ENCODE measurements at places on chromosomes 4 and X. TPM values are rescaled to one million over a fixed set of nuclear protein-coding genes. Genes with fewer than 3 reads are reported as not detected.

GRCh38 chrX:21171181-21171580, 203.0 kb upstream of the CNKSR2 start:
- DNase-seq = no peak
- H3K36me3 ChIP-seq = no peaks in the 10 kb centered on the region
- no peak overlapping the region for H3K27ac ChIP-seq

Gene ARX
- not detected for total RNA-seq

Gene RHOH
- total RNA-seq = 87.5 TPM

GRCh38 chr4:108590776-108591175, 29.6 kb upstream of the RPL34 start:
- no peak overlapping the region for H3K4me3 ChIP-seq
- H3K27me3 ChIP-seq = no peaks in the 10 kb centered on the region
- no peaks in the 10 kb centered on the region for H3K4me1 ChIP-seq
- peaks cover 12% of the 10 kb centered on the region for H3K36me3 ChIP-seq
- no peak overlapping the region for H3K27ac ChIP-seq

Gene TLL1
- total RNA-seq = not detected

DNA sequence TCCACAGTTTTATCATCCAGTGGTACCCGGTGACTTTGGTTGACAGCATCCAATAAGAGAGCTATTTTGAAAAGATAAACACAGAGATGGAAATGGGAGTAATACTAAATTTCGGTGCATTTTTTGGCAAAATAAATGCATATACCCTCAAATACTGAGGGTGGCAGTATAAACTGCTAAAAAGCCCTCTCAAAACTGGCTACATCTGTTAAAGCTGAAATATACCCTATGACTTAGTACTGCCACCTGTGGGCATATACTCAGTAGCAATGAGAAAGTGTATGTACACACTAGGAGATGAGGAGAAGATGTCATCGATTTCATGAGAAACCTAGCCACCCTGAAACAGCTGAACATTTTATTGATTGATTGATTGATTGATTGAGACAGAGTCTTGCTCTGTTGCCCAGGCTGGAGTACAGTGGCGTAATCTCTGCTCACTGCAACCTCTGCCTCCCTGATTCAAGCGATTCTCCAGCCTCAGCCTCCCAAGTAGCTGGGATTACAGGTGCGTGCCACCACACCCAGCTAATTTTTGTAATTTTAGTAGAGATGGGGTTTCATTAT, 12.2 kb upstream of the TMEM128 start:
- no peak overlapping the region for H3K4me3 ChIP-seq
- DNase-seq = no peak
- H3K27ac ChIP-seq = no peak overlapping the region
- H3K36me3 ChIP-seq = no peaks in the 10 kb centered on the region

DNA sequence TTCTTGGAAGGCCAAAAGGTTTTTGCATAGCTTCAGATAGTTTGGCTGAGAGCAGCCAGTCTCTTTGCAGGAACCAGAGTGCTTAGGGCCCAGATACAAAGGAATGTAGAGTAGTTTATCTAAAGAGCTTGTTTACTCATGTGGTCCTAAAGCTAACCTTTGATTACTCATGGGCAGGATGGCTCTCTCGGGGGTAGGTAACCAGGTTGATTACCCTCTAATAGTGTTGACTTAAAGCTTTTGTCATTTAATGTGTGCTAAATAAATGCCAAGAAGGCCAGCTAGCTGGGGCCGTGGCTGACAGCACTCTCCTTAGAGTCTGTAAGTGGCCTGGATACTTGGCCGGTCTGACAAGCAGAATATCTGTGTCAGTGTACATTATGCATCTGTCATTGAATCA, 69.7 kb upstream of the MAGEB16 start:
- H3K36me3 ChIP-seq = no peaks in the 10 kb centered on the region
- H3K27me3 ChIP-seq = no peaks in the 10 kb centered on the region
- H3K4me3 ChIP-seq = no peak overlapping the region
- DNase-seq = no peak

- no peaks in the 10 kb centered on the region for H3K36me3 ChIP-seq
- no peak overlapping the region for H3K27ac ChIP-seq
- DNase-seq = no peak
- H3K27me3 ChIP-seq = peaks cover 2% of the 10 kb centered on the region
- peaks cover 15% of the 10 kb centered on the region for H3K4me1 ChIP-seq
- H3K4me3 ChIP-seq = no peak overlapping the region
Observed at GRCh38 chrX:40102393-40103381, 4.9 kb upstream of the BCOR start.

Gene RXFP1
- total RNA-seq = not detected

GRCh38 chr4:7860600-7861163, 79.0 kb downstream of the AFAP1 start:
- H3K4me1 ChIP-seq = peaks cover 44% of the 10 kb centered on the region
- no peak for DNase-seq

Gene TMEM156
- 10.2 TPM for total RNA-seq

DNA sequence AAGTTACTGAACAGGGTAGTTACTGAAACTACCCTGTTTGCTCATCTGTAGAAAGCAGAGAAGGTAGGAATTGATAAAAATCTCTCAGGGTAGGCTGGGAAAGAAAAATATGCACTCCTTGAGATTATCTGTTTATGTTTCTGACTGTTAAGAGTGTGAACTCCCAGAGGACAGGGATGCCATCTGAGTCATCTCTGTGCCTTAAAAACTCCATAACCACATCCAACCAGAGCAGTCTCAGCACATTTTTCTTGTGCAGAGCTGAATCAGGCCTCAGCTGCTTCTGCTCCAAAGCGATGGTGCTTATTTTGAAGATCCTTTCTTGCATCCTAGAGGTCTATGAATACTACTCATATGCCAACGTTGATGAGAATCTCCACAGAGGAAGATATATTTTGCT, 9.9 kb downstream of the CENPVL3 start:
- no peak overlapping the region for H3K4me3 ChIP-seq
- no peaks in the 10 kb centered on the region for H3K36me3 ChIP-seq
- no peak overlapping the region for H3K27ac ChIP-seq
- DNase-seq = no peak
- peaks cover 5% of the 10 kb centered on the region for H3K27me3 ChIP-seq

DNA sequence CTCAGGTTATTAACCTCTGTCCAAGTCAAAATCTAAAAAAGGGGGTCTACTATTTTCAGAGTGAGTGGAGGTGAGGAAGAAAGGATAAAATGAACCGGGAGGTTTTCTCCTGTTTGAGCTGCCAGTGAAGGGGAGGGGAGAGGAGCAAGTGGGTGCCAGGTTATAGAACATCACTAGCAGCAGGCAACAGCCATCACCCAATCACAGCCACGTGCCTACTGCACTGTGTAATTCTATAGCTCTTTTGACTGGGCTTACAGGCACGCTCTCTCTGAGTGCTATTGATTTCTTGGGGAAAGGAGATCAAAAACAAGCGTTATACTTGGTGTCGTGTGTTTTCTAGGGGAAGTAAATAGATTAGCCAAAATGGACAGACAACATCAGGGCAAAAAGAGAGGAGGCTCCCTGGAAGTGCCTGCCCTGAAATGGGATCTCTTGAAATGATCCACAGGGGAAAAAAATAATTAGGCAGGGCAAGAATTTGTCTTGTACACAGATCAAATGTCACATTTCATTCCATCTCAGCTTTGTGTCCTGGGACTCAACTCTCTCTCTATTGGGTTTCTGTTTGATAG, 300.5 kb upstream of the LCORL start:
- peaks cover 16% of the 10 kb centered on the region for H3K27me3 ChIP-seq
- H3K27ac ChIP-seq = no peak overlapping the region
- DNase-seq = no peak
- no peaks in the 10 kb centered on the region for H3K36me3 ChIP-seq
- no peaks in the 10 kb centered on the region for H3K4me1 ChIP-seq
- no peak overlapping the region for H3K4me3 ChIP-seq

Gene ADH7
- total RNA-seq = not detected

DNA sequence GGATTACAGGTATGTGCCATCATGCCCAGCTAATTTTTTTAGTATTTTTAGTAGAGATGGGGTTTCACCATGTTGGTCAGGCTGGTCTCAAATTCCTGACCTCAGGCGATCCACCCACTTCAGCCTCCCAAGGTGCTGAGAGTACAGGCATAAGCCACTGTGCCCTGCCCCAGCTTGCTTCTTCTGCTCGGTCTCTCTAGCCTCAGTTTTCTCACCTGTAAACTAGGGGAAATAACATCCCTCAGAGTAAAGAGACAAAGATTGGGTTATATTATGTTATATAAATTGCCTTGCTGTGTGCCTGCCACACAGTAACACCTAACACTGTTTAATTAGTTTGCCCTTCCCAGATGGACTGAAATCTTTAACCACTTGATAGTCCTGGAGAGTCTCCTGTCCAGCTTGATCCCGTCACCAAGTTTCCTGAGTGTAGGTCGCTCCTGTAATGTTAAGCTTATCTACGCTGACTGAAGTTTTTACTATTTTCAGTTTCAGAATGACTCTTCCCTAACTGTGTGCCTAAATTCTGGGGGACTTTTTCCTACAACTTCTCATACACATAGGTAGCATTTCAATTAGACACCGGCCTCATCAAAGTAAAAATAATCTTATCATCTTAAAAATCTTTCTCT, 412.7 kb upstream of the TENM3 start:
- DNase-seq = no peak
- no peaks in the 10 kb centered on the region for H3K27me3 ChIP-seq
- H3K4me1 ChIP-seq = no peaks in the 10 kb centered on the region
- H3K36me3 ChIP-seq = no peaks in the 10 kb centered on the region

Gene PTPN13
- total RNA-seq = not detected

DNA sequence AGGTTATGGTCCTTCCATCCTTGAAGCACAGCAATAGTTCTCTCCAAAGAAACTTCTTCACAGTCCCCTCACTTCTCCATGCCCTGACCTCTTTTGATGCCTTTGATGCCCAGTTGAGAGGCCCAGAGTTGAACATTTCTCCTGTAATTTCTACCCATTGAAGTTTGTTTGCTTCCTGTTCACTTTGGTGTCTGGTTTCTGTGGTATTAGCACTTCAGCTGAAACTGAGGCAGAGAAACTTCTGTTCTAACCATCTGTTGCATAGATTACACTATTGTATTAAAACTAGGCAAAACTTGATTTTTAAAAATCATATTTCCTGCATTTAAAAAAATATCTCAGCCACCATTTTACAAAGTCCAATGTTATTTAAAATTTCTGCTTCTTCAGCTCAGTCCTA, 89.8 kb upstream of the ADGRG2 start:
- H3K4me1 ChIP-seq = no peaks in the 10 kb centered on the region
- no peak overlapping the region for H3K27ac ChIP-seq
- H3K4me3 ChIP-seq = no peak overlapping the region
- no peaks in the 10 kb centered on the region for H3K27me3 ChIP-seq
- no peak for DNase-seq
- no peaks in the 10 kb centered on the region for H3K36me3 ChIP-seq

- H3K36me3 ChIP-seq = peaks cover 31% of the 10 kb centered on the region
- H3K4me3 ChIP-seq = no peak overlapping the region
- H3K4me1 ChIP-seq = peaks cover 55% of the 10 kb centered on the region
- no peak for DNase-seq
- H3K27ac ChIP-seq = no peak overlapping the region
Observed at GRCh38 chrX:45781901-45782553, 581.4 kb upstream of the DIPK2B start.

DNA sequence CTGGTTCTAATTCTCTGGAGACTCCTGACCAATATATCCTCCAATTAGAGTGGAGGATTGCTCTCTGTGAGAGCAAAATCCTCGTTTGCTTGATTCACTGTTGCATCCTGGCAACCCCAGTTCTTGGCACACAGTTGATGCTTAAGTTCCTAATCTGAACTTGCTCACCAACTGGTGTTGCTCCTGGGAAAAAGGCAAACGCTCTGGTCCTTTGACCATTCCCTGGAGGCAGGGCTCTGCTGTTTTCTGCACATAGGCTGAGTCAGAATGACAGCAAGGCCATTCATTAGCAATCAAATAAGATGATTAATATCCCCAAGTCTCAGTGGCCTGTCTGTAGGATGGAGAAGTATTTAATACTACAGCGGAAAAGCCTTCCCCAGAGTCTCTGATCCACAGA, 172.7 kb upstream of the TBC1D9 start:
- H3K4me3 ChIP-seq = no peak overlapping the region
- peaks cover 27% of the 10 kb centered on the region for H3K27me3 ChIP-seq
- no peak overlapping the region for H3K27ac ChIP-seq

Measured in activated naive CD4-positive, alpha-beta T cell treated with anti-CD3 and anti-CD28 coated beads for 36 hours (primary cell).